ENCODE measurements at places on chromosomes 2 and 18.

- no peak for DNase-seq
Measured at GRCh38 chr2:37713258-37713700, 41.8 kb upstream of the CDC42EP3 start.

GRCh38 chr2:230447455-230448451, 31.8 kb downstream of the SP100 start:
- DNase-seq: no peak

- no peak for DNase-seq
Measured at GRCh38 chr2:5685225-5685624, 7.0 kb upstream of the SOX11 start.

DNA sequence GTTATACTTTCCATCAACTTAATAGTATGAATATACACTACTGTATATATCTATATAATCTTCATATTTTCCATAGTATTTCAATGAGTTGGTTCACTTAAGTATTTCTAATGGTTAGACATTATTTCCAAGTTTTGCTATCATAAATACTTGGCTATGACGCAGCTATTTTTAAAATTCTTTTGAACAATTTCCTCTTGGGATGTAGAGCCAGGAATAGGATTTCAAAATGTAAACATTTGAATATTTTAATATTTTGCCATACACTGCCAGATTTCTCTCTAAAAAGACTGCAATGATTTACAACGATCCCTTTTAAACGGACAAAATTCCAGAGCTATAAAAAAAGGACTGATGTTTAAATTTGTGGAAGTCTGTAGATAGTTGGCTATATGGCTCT, 95.6 kb downstream of the NUP35 start:
- no peak for DNase-seq

GRCh38 chr2:148658807-148659722, 14.5 kb downstream of the EPC2 start:
- DNase-seq: no peak

GRCh38 chr2:238403632-238404405, 22.9 kb upstream of the ASB1 start:
- DNase-seq: no peak

- DNase-seq: no peak
Measured at GRCh38 chr2:226932443-226932842, 96.6 kb downstream of the RHBDD1 start.

DNA sequence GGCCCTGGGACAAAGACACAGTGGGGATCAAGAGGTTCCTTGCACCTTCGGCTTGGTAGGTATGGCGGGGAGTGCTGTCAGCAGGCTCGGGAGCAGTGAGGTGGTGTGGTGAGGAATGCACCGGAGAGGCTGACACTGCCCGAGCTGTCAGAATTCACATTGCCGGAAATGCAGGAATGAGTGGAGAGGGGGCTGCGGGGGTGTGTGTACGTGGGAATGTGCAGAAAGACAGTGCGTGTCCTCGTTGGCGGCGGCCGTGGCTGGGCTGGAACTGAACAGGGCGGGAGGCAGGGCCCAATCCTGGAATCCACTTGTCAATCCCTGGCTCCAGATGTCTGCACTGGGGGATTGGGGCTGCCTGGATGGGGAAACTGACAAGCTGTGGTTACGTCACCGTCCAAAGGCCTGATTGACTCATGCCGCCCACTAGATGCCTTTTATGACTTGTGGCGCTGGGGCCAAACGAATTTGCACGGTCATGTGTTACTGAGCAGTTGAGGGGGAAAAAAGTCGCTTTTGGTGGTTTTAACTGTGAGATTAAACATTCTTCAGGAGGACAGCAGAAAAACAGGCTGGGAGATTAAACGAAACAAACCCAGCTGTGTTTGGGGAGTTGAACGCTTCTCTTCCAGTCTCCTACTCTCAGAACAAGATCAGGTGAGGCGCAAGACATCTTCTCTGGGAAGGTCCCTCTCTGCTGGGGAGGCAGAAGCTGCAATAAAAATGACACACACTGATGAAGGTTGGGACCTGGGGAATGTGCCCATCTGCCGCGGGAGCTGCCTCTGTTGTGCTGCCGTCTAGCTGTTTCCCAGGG, 189.4 kb upstream of the GLI2 start:
- DNase-seq: no peak

GRCh38 chr2:228983700-228984099, 287.4 kb downstream of the PID1 start:
- no peak for DNase-seq

DNA sequence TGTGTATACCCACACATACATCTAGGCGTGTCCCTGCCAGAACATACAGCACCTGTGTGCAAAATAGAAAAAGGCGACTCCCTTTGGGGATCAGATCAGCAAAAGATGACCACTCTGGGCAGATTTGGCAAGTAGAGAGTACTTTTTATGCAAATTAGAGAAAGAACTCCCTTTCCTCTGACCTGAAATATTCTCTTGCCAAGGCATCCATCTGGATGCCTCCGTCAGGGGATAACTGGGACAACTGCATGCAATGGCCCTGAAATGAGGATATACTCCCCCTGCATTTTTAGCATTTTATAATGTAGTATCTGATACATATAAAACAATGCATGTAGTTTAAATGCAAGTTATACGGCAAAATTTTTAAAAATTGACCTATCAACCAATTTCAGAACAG, 247.7 kb downstream of the ICOS start:
- no peak for DNase-seq

DNA sequence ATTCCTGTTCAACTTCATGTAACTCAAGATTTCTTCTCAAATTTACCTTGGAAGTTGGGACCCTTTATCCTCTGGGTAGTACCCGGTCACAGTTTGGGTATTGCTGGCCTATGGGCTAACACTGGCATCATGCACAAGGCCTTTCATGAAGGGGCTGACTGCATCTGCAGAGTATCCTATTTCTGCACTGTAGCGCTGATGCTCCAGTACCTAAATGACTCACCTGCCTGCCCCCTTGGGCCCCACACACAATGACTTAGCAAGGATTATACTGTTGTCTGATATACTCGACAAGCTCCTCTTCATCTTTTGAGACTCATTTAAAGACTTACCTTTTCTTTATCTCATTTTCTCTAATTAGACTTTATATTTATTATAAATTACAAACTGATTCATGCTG, 39.9 kb downstream of the DNAH6 start:
- DNase-seq: no peak

- no peak for DNase-seq
Measured at GRCh38 chr2:150126143-150126740, 361.2 kb downstream of the RND3 start.

GRCh38 chr2:209208211-209208610, 215.6 kb upstream of the MAP2 start:
- no peak for DNase-seq

DNA sequence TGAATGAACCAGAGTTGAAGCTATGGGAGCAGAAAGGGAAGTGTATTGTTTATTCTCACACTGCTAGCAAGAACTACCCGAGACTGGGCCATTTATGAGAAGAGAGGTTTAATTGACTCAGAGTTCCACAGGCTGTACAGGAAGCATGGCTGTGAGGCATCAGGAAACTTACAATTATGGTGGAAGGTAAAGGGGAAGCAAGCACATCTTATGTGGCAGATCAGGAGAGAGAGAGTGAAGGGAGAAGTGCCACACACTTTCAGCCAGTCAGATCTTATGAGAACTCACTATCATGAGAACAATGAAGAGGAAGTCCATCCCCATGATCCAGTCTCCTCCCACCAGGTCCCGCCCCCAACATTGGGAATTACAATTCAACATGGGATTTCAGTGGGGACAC, 383.2 kb upstream of the SLC14A2 start:
- no peak for DNase-seq

DNA sequence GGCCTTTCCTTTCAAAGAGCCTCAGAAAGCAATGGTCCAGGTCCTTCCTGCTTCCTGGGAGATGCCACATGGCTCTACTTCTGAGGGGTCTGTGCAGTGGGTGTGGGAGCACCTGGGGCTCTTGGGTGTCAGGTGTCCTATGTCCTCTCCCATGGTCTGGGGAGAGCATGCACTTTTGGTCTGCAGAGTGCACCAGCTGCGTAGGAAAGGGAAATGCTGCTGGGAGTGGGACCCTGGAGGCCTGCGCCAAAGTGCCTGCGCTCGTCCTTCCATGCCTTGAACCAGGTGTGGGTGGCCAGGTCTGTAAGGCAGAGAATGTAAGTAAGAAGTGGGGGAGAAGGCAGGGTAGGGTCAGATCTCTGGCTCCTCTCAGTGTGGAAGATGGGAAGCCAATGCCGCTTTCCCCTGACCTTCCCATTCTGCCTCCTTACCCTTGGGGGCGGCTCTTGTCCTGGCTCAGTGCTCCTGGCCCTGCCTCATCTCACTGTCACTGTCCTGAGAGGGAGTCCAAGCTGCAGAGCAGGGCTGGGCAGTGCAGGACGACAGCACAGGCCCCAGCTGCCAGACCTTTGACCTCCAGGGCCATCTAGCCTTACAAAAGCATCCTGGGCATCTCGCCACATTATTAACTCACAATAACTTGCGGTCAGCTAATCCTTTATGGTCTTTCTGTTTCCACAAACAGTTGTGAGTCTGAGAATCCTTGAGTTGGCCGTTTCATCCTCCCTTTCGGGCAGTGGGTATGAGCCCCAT, 6.6 kb upstream of the PROM2 start:
- no peak for DNase-seq

DNA sequence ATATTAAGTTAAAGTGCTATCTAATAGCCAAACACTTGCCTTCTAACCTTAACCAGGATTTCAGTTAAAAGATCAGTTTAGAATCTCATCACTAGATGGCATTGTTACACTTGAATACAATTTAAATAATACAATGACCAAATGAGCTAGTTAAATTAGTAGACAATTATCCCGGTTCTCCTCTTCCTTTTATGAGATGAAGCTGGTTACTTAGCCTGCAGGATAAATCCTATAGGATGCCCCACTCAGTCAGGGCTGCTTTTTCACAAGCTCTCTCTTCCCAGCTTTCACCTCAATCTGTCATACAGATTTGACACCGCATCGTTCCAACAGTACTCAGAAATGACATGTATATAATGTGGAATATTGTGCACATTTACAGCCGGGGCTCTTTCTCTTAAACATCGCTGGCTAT, 678.8 kb downstream of the KCNJ3 start:
- DNase-seq: no peak

GRCh38 chr2:176079831-176080539, 3.8 kb downstream of the EVX2 start:
- no peak for DNase-seq

DNA sequence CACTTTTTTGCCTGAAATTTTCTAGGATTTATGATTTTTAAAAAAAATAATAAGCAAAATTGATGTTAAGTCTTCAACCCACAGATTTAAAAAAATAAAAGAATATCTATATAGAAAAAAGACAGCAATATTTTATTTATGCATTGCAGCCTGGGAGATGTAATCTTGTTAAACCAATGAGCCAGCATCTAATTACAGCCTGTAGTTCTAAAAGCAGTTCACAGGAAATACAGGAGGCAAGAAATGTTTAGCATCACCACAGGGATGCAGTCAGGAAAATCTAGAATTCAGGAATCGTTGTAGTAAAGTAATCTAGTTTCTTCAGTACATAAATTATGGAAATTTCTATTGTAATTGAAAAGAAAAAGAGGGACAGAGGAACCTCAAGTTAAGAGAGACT, 17.2 kb downstream of the UGGT1 start:
- DNase-seq: no peak

GRCh38 chr2:86025229-86025820, 80.4 kb downstream of the POLR1A start:
- DNase-seq: no peak

GRCh38 chr18:56632070-56633022, 6.0 kb downstream of the TXNL1 start:
- DNase-seq: no peak

DNA sequence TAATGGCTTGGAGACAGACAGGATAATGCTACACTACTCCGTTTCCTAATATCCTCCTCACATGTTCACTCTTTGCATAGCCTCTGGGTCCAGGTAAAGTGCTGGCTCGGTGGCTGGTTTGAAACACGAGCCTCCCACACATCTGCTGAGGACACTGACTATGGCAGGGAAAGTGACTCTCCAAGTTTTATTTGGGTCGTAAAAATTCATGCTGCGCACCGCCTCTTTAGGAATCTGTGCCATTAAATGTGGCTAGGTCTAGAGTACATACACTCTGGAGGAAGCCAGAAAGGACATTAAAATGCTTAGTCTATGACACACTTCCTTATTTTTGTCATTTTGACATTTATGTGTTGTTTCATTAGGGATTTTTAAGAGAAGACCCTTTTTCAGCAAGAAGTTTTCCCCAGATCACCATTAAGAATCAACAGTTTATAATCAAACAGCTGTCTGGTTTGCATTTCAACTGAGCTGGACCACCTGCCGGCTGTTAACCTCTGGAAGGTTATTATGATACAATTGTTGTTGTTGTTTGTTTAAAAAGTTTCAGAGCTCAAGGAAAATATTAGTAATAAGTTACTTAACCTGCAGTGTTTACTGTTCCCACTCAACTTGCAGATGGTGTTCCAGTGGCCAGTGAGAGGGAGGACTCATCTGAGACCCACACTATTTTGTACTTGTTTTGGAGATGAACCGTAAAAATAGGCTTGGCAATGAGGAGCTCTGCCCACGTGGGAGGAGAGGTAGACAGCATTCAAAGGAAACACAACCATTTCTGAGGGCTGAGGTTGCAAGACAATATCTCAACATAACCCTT, 443.3 kb upstream of the MEIS1 start:
- no peak for DNase-seq

GRCh38 chr2:169507698-169508097, 1.8 kb upstream of the KLHL41 start:
- no peak for DNase-seq

DNA sequence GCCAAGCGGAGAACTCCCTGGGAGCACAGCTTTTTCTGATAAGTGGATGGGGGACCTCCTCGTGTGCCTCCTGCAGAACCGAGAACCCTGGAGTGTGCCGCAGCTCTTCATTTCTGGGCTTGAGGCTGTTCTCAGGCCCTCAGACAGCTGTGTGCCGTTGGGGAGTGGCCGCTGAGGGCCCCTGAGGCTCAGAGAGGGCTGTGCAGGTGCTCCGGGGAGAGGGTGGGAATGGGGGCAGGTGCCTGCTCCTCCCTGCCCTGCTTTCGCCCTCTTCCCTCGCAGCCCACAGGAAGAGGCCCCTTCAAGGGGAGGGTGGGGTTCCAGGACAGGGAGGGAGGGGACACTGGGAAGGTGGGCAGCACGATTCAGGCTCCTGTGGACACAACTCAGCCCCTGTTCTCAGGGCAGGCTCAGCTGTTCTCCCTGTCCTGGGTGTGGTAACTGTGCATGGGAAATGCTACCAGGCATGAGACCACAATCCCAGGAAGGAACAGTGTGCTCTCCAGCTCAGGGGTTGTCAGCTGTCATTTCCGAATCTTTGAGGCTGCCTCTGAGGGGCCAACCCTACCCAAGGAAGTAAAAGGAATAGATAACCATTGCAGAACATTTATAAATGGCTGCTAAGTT, 11.3 kb downstream of the LCT start:
- DNase-seq: no peak

Measured in activated CD4-positive, alpha-beta T cell treated with anti-CD3 and anti-CD28 coated beads for 24 hours (primary cell).